ENCODE measurements at places on chromosomes 2 and 18.
A peak's percentile ranks its signal among the peaks of the same experiment; 100 is the strongest.

DNA sequence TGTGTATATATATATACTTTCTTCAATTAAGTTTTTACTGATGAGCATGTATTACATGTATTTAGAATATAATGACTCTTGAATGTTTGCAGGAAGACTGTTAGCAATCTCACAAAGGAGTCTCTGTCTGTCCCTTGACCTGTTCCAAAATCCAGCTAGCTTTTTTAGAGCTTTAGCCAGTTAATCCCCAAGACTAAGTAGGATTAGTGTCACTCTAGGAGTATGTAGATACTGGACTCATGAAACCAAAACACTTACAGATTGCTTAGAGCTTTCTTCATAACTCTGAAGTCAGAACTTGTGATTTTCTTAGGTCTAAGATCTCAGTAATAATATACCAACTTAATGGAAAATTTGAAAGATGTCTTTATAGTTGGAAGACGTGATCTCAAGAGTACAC lies 2.2 kb downstream of the UBXN4 start:
- DNase-seq = no peak

DNA sequence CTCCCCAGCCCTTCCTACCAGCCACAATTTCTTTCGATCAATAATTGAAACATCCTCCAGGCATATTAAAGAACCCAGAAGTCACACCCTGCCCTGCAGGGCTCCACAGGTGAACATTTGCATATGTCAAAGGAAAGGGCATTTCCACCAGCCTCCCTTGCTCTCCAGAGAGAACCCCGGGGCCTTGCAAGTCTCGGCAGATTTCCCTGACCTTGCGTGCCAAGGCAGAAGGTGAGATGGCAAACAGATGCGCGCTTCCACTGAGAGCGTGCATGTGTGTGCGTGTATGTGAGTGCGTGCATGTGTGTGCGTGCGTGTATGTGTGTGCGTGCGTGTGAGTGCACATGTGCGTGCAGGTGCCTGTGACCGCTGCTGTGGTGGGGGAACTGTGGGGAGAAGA lies 120.3 kb downstream of the INO80D start:
- DNase-seq = peak; percentile 89

DNA sequence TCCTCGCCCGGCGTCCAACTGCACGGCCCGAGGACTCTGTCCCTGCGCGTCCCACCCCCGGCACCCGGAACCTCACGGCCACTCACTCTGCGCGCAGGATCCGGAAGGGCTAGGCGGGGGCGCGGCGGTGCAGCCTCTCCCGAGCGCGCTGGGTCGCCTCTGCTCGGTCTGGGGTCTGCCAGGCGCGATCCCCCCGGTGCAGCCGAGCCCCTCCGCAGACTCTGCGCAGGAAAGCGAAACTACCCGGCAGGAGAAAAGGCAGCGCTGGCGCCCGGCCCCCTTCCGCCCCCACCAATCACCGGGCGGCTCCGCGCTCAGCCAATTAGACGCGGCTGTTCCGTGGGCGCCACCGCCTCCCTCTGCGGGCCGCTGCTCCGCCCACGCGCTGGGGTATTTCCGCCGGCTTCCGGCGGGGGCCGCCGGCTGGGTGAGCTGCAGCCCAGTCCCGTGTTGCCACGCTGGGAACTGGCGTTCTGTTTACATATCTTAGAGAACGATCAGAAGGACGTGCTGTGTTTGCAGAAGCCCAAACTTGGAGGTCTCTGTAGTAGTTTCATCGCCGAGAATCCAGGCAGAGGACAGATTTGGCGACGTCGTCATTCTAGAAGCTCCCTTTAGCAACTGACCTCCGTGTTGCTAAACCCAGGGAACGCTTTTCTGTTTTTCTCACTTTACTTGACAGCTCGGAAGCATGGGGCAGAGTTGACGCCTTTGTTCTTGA lies at the start of gene STAT1:
TSS of gene STAT1 (minus strand) at position 240 of the 721 bp plus-strand sequence. CDS start 4,168 bp downstream, outside the sequence.
- DNase-seq = peak; percentile 85

- no peak for DNase-seq
Measured at GRCh38 chr2:234458466-234458865, 38.4 kb downstream of the ARL4C start.

DNA sequence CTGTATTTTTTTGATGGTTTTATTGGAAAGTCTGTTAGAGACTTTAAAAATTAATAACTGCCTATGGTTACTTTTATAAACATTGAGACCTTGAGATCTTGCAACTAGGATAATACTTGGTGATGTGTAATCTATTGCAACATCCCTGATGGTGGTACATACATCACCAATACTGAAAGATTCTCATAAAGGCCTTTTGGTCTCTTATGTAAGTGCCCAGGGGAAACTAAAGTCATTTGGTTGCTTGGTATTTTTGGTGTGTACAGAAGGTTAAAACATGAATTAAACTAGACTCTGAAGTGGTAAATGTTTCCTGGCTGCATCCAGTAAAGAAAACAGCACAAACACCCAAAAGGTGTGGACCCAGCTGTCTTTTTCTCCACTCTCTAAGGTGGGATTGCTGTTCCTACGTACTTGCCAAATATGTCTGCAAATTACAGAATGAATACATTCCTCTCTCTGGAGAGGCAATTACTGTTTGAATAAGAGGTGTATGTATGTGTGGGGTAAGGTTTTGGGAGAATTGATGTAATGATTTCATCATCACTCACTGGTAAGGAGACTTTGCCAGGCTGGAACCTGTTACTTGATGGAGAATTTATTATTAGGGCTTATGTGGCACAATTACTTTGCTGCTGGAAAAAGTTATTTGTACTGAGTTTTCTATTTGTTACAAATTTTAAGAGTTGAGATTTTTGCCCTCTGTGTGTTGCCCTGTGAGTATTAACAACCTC lies 3.6 kb downstream of the B3GNT2 start:
- no peak for DNase-seq

- no peak for DNase-seq
Measured at GRCh38 chr2:213015387-213016165, 135.8 kb downstream of the IKZF2 start.

GRCh38 chr2:120833127-120833675 lies 97.5 kb downstream of the GLI2 start:
- no peak for DNase-seq

GRCh38 chr2:27964067-27964466 lies 73.5 kb downstream of the BABAM2 start:
- no peak for DNase-seq

DNA sequence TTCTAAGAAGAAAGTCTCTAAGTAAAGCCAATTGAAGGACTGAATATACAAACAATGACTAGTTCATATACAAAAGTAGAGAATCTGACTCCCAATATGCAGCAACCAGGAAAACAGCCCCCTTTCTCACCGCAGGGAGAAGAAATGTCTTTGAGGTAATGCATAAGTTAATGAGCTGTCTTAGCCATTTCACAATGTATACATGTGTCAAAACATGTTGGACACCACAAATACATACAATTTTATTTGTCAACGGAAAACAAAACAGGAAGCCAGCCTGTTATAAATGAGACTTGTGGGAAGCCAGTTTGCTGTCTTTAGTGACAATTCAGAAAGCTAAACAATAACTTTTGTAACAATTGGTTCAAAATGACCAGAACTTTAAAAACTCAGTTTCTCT lies 389.2 kb downstream of the CBLN2 start:
- DNase-seq = no peak

GRCh38 chr18:7585276-7585670 lies 18.2 kb downstream of the PTPRM start:
- DNase-seq = no peak

- DNase-seq = no peak
Measured at GRCh38 chr2:23639406-23639982, 254.5 kb downstream of the KLHL29 start.

DNA sequence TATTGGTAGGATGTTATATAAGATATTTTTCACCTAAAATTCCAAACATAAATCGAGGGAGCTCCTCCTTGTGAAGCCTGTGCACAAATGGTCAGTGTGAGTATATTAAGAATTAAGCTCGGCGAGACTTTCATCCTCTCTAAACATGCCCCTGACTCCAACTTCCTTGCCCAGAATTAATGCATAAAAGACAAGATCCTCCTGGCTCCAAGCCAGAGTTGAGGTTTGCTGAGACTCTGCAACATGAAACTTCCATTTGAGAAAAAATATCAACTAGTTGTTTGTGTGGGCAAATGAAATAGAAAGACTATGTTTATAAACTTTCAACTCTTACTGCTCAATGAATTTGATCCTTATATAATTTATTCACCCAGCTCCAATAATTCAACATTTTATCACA lies 68.1 kb downstream of the CCDC178 start:
- DNase-seq = peak; percentile 50

GRCh38 chr2:218089259-218089658 lies 20.2 kb downstream of the RUFY4 start:
- DNase-seq = no peak

DNA sequence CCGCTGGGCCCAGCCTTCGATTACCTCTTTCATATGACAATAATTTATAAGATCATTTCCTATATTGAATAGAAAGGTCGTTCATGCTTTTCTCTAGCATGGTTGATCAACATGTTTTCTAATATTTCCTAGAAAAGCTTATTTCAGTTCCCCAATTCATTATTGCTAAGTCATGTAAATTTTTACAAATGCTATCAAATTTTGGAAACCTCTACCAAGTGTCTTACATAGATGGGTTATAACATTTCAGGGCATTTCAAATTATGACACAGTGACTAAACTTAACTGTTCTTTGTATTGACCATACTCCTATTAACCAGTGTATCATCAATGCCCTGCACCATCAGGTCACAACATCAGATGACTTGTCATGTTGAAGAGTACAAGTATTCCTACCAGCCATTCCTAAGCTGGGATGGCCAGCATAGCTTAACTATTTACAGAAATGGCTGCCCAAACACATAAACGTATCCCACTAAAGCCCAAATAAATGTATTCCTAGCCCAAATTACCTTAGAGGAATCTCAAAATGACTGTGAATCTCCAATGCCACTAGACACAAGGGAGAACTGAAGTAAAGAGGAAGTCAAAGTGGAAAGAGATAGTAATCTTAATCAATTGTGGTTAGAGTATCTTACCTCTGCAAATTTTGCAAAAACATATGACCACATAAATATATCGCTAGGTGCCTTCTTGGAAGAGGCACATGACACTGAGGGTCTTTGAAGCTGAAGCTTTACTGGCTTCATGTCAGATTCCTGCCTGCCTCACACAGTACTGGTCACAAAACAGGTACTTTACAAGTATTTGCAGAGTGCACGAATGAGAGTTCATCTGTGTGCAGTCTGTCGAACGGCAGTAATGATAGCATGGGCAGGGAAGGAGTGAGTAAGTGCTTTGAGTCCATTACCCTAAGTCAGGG lies 87.3 kb upstream of the TLK1 start:
- DNase-seq = no peak

DNA sequence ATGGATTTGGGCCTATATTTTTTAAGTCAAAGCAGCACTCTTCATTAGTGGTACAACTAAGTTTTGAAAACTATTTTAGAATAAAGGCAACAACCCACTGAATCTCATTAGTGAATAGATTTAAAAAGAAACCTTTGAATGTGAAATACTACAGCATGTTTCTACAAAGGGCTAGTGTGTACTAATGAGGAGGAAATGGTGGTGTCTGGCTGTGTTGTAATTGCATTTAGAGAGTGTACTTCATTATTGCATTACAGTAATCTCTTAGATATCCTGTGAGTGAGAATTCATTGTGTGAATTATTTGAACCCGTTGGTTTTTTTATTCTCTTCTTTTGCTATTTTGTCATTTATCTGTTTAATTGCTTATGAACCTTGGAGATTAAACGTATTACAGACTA lies 575.4 kb upstream of the FAM98A start:
- no peak for DNase-seq

- no peak for DNase-seq
Measured at GRCh38 chr2:24878341-24878740, 41.7 kb downstream of the ADCY3 start.

GRCh38 chr2:149104221-149104620 lies 65.7 kb downstream of the LYPD6B start:
- DNase-seq = no peak

DNA sequence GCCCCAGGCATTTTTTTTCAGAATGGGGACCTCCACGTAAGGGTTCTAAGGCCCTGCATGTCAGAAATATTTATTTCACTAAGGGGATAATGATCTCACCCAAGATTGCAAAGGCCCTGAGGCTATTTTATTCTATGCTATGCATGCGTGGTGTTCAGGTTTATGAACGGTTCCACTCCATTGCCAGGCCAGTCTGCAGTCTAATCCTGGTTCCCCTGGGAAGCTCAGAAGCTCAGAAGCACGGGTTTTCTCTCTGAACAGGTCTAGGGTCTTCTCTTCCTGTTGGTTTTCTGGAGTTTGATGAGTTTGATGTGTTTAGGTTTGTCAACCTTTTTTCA lies 256.4 kb upstream of the PXDN start:
- no peak for DNase-seq

DNA sequence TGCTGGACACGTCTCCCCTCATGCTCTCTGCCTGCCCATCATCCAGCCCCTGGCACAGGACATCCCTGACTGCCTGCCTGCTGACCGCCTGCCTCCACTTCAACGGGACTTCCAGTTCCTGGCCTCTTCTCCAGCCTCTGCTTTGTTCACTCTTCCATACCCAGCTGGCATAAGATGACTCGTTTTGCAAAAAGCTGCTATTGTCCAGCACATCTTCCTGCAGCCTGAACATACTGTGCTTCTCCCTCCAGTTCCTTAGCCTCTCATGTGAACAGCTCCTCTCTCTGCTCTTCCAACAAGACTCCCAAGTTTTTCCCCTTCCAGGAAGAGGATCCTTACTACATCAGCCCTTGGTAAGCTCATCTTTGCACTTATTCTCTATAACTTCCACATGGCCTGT lies 62.4 kb upstream of the SKOR2 start:
- no peak for DNase-seq

Measured in NCI-H2171 (cell line).